ENCODE measurements at places on chromosomes 2 and 18. TPM values are rescaled to one million over a fixed set of nuclear protein-coding genes. Genes with fewer than 3 reads are reported as not detected.

Gene CDH19
- 8.7 TPM for total RNA-seq

Gene GAL3ST2
- total RNA-seq, result 364 TPM

Gene LRRFIP1
- total RNA-seq, result 143 TPM

Gene MOCOS
- total RNA-seq, result 5.7 TPM

Gene ACADL
- total RNA-seq, result 1.5 TPM

Gene NYAP2
- total RNA-seq, result not detected

Gene KHK
- 12.0 TPM for total RNA-seq

Gene HAAO
- total RNA-seq, result 4.0 TPM

Gene TUBB8B
- total RNA-seq, result not detected

Gene M1AP
- total RNA-seq, result 0.27 TPM

Gene FAM124B
- total RNA-seq, result 0.41 TPM

GRCh38 chr18:6255116-6255705 is 159.5 kb downstream of the L3MBTL4 start:
- no peak overlapping the region for H3K4me3 ChIP-seq
- H3K27ac ChIP-seq, result no peak overlapping the region
- H3K36me3 ChIP-seq, result no peaks in the 10 kb centered on the region
- H3K4me1 ChIP-seq, result no peaks in the 10 kb centered on the region
- H3K27me3 ChIP-seq, result no peaks in the 10 kb centered on the region
- DNase-seq, result no peak

DNA sequence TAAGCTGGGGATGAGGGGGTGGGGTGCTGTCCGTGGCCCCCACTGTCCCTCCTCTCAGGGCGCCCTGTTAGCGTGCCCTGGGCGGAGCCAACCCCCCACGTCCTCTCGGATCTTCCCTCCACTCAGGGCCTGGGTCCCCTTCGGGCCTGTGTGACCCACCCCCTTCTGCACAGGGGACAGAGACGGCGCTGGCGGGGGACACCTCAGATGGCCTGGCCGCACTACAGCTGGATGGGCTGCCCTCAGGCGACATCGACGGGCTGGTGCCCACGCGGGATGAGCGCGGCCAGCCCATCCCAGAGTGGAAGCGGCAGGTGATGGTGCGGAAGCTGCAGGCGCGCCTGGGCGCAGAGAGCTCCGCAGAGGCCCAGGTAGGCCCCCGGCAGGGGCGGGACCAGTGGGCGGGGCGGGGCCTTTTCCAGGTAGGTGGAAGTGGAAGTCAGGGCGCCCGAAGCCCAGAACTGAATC is 9.9 kb upstream of the KLHL30 start:
- no peak overlapping the region for H3K27ac ChIP-seq
- no peaks in the 10 kb centered on the region for H3K27me3 ChIP-seq
- no peaks in the 10 kb centered on the region for H3K36me3 ChIP-seq
- no peaks in the 10 kb centered on the region for H3K4me1 ChIP-seq
- H3K4me3 ChIP-seq, result no peak overlapping the region

GRCh38 chr18:25814841-25815458 is 275.5 kb downstream of the SS18 start:
- no peaks in the 10 kb centered on the region for H3K36me3 ChIP-seq
- no peak overlapping the region for H3K4me3 ChIP-seq
- H3K4me1 ChIP-seq, result no peaks in the 10 kb centered on the region
- H3K27me3 ChIP-seq, result peaks cover 4% of the 10 kb centered on the region
- DNase-seq, result no peak

- no peak overlapping the region for H3K4me3 ChIP-seq
- DNase-seq, result no peak
- no peaks in the 10 kb centered on the region for H3K27me3 ChIP-seq
- no peak overlapping the region for H3K27ac ChIP-seq
Measured at GRCh38 chr2:21759819-21760218, 636.1 kb downstream of the TDRD15 start.

DNA sequence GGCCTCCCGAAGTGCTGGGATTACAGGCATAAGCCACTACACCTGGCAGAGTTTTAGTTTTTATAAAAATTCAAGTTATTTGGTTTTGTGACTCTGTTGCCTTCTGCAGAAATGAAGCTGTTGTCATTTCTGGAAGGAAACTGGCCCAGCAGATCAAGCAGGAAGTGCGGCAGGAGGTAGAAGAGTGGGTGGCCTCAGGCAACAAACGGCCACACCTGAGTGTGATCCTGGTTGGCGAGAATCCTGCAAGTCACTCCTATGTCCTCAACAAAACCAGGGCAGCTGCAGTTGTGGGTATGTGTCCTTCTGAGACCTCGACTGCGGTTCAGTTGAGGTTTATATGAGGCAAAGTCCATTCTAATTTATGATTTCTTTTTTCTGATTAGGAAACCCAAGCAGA is 7.2 kb downstream of the MTHFD2 start:
- H3K27ac ChIP-seq, result peak overlapping the region; percentile 63
- peaks cover 22% of the 10 kb centered on the region for H3K4me1 ChIP-seq
- peak; percentile 80 for DNase-seq
- H3K4me3 ChIP-seq, result no peak overlapping the region

DNA sequence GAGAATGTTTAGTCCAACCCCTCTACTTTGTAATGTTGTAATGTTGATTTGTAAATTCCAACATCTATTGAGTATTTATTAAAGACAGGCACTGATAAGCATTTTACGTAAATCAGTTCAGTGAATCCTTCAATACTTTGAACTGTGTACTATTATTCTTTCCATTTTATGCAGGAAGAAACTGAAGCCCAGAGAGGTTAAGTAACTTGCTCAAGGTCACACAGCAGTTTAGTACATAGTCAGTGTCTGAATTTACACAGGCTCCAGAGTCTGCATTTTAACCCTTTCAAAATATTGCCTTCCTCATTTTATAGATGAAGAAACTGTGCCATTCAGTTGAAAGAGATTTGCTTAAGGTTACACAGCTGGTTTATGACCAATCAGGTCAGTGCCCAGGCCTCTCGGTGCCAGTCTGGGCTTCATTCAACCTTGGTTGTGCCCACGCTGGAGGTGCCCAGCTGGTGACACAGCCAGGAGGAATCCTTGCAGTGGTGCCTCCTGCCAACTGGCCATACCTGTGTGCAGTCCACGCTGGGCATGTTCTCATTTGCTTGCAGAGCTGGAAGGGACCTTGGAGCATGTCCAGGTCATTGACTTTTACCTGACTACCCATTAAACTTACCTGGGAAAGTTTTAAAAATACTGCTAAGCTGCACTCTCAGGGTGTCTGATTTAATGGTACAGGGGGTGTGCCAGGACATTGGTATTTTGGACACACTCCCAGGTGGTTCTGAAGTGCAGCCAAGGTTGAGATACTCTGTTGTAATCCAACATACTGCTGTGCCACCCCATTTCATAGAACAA is 74.3 kb upstream of the CYRIA start:
- H3K4me3 ChIP-seq, result no peak overlapping the region
- no peaks in the 10 kb centered on the region for H3K27me3 ChIP-seq
- DNase-seq, result no peak
- no peaks in the 10 kb centered on the region for H3K36me3 ChIP-seq
- no peak overlapping the region for H3K27ac ChIP-seq
- no peaks in the 10 kb centered on the region for H3K4me1 ChIP-seq

DNA sequence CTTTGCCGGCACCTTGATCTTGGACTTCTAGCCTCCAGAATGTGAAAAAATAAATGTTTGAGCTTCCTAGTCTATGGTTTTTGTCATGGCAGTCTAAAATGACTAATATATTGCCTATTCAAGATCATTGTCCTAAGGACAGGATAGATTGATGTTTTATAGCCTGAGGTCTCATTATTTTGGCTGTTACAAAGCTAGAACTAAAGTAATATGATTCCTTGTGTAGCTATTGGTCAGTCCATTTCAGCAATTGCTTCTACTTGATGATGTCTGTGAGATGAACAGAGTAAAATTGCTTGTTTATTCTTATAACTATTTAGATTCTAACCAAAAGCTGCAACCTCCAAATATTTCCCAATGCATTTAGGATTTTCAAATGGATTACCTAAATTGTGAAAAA is 145.0 kb downstream of the HRH4 start:
- H3K4me3 ChIP-seq, result no peak overlapping the region
- H3K27me3 ChIP-seq, result no peaks in the 10 kb centered on the region
- H3K36me3 ChIP-seq, result no peaks in the 10 kb centered on the region
- DNase-seq, result no peak

DNA sequence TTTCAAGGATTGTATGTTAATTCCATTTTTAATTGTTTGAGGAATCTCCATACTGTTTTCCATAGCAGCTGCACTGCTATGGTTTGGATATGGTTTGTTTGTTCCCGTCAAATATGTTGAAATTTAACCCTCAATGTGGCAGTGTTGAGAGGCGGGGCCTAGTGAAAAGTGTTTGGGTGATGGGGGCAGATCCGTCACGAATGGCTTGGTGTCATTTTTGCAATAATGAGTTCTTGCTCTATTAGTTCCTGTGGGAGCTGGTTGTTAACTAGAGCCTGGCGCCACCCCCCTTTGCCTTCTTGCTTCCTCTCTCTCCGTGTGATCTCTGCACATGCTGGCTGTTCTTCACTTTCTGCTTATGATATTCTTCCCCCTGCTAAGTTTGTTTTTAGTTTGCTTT is 71.4 kb upstream of the LDLRAD4 start:
- no peak overlapping the region for H3K4me3 ChIP-seq
- DNase-seq, result no peak
- H3K27me3 ChIP-seq, result no peaks in the 10 kb centered on the region
- H3K4me1 ChIP-seq, result no peaks in the 10 kb centered on the region
- H3K36me3 ChIP-seq, result no peaks in the 10 kb centered on the region

DNA sequence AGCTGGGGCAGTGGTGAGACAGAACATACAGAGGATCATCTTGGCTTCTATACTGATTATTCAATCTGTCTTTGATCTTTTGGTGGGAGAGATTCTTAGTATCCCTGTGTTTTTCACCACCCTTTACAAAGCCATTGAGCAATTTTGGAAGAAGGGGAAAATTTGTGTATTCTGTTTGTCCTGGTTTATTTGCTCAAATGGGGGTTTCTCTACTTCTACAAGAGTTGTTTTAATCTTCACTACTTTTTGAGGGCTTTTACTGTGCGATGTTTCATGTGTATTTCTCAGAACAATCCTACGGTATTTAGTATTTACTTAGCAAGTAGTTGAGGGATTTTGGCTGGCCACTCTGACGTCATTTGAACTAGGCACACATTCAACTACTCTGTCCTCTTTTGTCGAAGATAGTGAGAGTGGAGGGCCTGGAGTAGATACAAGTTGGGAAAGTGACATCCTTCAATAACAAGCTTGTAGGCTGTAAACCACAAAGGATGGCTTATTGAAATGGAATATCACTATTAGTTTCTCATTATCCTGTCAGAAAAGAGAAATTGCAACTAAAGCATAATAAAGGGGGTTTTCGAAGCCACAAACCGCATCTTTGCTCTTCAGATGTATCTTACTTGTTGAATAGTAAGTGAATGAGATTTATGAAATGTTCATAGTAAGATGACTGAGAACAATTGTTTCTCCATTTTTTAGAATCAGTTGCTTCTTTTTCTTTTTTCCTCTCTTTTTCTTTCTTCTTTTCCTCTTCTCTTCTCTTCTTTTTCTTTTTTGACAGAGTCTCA is 24.8 kb downstream of the FMNL2 start:
- no peak overlapping the region for H3K4me3 ChIP-seq
- H3K27me3 ChIP-seq, result no peaks in the 10 kb centered on the region
- H3K36me3 ChIP-seq, result no peaks in the 10 kb centered on the region
- no peak overlapping the region for H3K27ac ChIP-seq

GRCh38 chr2:227782804-227783203 is 30.8 kb upstream of the CCL20 start:
- no peaks in the 10 kb centered on the region for H3K36me3 ChIP-seq
- no peak overlapping the region for H3K4me3 ChIP-seq
- H3K27ac ChIP-seq, result peak overlapping the region; percentile 41
- peaks cover 16% of the 10 kb centered on the region for H3K4me1 ChIP-seq
- no peak for DNase-seq
- no peaks in the 10 kb centered on the region for H3K27me3 ChIP-seq

- H3K4me3 ChIP-seq, result no peak overlapping the region
- H3K27ac ChIP-seq, result no peak overlapping the region
Measured at GRCh38 chr2:17555150-17555549, 14.7 kb downstream of the VSNL1 start.

DNA sequence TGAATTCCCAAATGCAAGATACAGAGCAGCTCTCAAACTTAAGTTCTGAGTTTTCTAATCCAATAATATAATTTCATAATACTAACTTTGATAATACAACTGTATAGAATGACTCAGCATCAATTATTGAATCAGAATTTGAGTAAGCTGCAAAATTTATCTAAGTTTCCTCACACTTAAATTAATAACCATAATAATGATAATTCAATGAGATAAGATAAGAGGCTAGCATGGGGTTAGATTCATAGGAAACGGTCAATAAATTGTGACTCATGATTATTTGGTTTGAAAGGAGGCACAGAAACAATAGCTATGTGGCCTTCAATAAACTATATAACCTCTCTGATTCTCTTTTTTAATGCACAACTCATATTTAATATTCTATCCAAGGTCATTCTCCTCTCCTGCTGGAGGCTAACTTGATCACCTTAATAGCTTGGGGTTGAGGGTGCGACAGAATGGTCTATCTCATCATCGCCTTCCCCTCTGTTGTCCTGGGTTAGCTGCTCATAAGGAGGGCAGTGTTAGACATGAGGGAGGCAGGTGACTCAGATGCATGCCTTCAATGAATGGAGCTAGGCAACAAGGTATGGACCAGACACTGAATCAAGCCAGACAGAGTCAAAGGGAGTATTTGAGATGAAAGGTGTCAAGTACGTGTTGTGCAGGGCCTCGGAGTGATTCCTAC is 36.2 kb upstream of the BMP10 start:
- no peak for DNase-seq
- H3K4me3 ChIP-seq, result no peak overlapping the region
- peaks cover 17% of the 10 kb centered on the region for H3K4me1 ChIP-seq
- peak overlapping the region; percentile 50 for H3K27ac ChIP-seq

DNA sequence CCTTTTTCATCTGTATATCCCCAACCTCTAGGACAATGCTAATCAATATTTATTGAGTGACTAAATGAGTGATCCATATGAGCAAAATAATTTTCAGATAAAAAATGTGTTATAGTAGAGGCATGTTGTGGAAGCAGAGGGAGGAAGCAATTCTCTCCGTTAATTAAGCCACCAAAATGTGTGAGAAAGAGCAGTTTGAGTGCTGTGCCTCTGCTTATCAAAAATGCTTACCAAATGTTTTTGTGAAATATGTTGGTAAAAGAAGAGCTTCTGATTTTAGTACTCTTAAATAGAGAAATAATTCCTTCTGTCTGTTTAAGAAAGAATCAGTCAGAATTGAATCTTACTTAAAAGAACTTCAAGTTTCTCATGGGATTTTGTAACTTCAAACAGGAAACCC is 90.3 kb downstream of the DTNA start:
- H3K36me3 ChIP-seq, result no peaks in the 10 kb centered on the region
- no peak for DNase-seq
- no peak overlapping the region for H3K4me3 ChIP-seq
- no peak overlapping the region for H3K27ac ChIP-seq
- no peaks in the 10 kb centered on the region for H3K27me3 ChIP-seq
